ENCODE measurements at places on chromosomes 4 and X. TPM values are rescaled to one million over a fixed set of nuclear protein-coding genes. Genes with fewer than 3 reads are reported as not detected.

Gene PPID
- polyA plus RNA-seq = 18.3 TPM

Gene SHROOM3
- 6.1 TPM for polyA plus RNA-seq

Gene NPNT
- 3.7 TPM for polyA plus RNA-seq

Gene BEX1
- polyA plus RNA-seq = 8.4 TPM

- DNase-seq = peak; percentile 53
Measured at GRCh38 chrX:80808881-80809411, 731 bp downstream of the BRWD3 start.

- DNase-seq = peak; percentile 75
Measured at GRCh38 chr4:1356181-1356998, 9.4 kb downstream of the UVSSA start.

DNA sequence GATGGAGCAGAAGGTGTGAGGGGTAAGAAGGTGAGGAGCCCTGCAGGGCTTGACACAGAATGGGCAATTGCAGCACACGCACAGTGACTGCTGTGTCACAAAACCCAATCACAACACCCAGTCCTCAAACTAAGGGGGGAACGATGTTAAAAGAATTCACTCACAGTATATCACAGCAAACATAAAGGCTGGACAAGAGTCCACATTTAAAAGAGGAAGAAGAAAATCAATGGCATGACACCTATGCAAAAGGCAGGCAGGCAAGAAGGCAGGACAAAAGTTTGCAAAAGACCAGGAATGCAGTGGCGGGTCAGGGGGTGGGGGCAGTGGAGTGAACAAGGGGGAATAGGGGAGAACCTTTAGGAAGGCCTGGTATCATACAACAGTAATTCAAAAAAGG is 77.7 kb downstream of the CDS1 start:
- DNase-seq = no peak

GRCh38 chrX:110287605-110288004 is 30.3 kb downstream of the AMMECR1 start:
- no peak for DNase-seq

- no peak for DNase-seq
Measured at GRCh38 chr4:169416461-169416860, 145.7 kb upstream of the SH3RF1 start.

GRCh38 chr4:8427761-8428287 is 12.7 kb downstream of the ACOX3 start:
- DNase-seq = peak; percentile 76

Data from stomach (tissue), 19 donors.